ENCODE measurements at places on chromosomes 11 and 22.

- no peak for DNase-seq
Measured at GRCh38 chr11:98621767-98622166, 399.0 kb upstream of the CNTN5 start.

GRCh38 chr11:3087821-3088800 lies 30.9 kb upstream of the CARS1 start:
- no peak for DNase-seq

GRCh38 chr11:92916299-92916698 lies 53.2 kb upstream of the MTNR1B start:
- no peak for DNase-seq

DNA sequence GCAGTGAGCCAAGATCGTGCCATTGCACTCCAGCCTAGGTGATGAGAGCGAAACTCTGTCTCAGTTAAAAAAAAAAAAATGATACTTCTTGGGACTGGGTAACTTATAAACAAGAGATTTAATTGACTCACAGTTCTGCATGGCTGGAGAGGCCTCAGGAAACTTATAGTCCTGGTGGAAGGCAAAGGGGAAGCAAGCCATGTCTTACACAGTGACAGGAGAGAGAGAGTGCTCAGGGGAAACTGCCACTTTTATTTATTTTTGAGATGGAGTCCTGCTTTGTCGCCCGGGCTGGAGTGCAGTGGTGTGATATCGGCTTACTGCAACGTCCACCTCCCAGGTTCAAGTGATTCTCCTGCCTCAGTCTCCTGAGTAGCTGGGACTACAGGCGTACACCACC lies 8.2 kb downstream of the SDF2L1 start:
- no peak for DNase-seq

DNA sequence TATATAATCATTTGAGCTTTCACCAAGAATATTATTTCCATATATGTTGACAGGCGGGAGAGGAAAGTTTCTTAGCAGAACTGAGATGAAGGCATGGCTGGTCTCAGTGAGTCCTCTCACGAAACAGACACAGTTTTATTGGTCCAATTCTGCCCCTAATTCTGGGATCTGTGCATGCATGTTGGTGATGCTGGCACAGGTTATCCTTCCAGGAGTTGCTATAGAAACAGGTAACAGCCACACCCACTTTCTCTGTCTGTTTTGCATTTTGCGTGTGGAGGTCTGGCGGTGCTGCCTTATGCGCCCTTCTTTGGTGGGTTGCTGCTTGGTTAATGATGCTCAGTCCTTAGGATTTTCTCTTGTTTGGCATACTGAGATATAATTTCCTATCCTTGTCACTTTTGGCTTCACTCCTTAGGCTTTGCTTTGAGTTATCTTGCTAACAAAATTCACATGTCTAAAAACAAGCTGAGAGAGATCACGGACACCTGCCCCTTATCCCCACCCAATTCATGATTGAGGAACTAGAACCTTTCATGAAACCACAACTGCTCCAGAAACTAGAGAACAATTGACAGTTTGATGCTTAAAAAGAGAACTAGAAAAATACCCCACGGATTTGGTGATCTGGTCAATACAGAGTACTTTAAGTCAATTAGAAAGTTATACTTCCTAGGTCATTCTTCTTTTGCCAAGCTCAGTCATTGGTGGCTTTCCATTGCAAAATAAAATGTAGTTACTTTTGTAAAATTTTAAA lies 189.3 kb downstream of the FAT3 start:
- DNase-seq: no peak

DNA sequence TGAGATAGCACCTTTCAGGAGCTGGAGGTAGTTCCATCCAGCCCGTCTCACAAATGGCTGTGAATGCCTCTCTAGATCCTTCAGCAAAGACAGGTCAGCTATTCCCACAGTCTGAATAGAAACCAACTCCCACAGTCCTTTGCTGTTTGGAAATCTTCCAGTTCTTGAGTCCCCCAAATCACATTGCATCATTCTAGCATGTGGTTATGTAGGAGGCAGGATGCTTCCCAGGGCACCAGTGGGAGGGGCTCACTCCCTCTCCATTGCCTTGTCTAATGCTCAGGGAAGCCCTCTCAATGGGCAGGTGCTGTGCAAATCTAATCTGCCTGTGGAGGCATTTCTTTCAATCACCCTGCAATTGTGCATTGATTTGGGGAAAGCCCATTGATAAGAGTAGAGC lies 14.6 kb downstream of the NAV2 start:
- DNase-seq: no peak

DNA sequence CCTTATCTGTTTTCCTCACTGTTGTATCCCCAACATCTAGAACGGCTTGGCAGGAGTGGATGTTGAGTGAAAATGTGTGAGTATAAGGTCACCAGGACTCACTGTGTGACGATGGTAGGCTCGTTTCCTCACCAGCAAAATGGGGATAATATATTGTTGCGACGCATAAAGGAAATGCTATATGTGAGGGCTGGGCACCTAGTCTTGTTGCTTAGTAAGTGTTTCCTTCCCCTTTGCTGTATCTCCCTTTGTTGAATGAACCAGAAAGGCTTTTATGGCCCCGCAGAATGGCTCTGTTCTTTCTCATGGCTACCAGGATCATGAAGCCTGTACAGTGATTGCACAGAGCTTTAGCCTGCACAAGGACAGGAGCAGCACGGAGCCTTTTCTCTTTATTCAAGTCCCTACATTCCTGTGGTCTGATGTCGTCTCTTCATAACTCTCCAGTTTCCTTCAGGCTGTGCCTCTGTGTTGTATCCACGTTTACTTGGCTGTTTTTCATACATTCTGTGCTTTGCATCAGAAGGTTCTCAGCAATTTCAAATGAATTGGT lies 5.4 kb downstream of the TNRC6B start:
- DNase-seq: no peak

GRCh38 chr11:77411137-77411707 lies 62.7 kb downstream of the PAK1 start:
- peak; percentile 43 for DNase-seq

- DNase-seq: no peak
Measured at GRCh38 chr11:74948546-74948897, 369 bp downstream of the XRRA1 start.

GRCh38 chr11:111729831-111730311 lies 36.3 kb downstream of the PPP2R1B start:
- DNase-seq: no peak

DNA sequence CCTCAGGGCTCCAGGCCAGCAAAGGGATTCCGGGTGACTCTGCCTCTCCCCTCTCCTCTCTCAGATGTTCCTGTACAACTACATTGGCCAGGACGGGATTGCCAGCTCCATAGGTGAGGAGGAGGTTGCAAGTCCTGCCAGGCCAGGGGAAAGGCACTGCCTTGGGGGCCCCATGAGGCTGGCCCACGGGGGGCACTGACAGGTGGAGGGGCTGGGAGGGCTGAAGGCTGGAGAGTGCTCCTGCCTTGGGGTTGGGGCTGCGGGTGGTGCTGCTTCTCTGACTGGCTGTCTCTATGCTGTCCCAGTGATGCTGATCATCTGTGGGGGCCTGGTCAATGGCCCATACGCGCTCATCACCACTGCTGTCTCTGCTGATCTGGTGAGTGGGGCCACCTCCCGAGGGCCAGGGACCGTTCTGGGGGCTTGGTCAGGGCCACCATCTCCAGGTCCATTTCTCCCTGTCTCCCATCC lies 21.7 kb downstream of the SLC37A2 start:
- no peak for DNase-seq

GRCh38 chr11:69105461-69106030 lies 50.2 kb upstream of the SMIM38 start:
- no peak for DNase-seq

- DNase-seq: no peak
Measured at GRCh38 chr11:57842873-57843272, 81.3 kb downstream of the CTNND1 start.

GRCh38 chr11:64996710-64997380 lies at the start of gene BATF2:
BATF2 (minus strand) TSS chr11:64996971; CDS start chr11:64996914, 57 bp downstream.
- DNase-seq: peak; percentile 41

DNA sequence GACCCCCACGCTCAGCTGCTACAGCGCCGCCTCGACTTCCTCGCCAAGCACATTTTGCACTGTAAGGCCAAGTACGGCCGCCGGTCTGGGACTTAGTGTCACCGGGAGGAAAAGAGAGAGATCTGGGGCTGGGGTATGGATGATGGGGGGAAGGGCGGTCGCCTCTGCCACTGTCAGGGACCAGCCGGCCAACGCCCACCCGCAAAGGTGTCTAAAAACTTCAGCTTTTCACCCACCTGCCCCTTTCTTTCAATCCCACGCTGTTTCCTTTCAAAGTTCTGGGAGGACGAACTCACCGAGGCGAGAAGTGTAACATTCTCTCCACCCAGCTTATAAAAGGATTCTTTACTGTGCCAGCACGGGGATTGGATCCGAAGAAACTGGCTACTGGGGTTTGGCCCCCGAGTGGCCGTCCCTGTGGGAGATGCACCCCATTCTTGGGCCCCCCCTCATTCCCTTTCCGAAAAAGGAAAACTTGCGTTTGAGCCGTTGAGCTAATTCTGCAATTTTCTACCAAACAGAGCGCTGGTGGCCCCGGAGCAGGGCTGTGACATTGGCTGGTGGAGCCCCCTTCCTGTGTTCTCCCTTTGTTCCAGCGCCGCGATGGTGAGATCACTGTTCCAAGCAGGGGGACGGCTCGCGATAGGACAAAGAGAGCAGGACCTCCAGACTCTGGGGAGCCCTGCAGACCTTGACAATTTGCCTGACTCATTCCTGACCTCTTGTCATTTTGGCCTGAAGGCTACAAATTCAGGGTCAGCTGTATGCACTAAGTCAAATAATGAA lies 1.8 kb downstream of the FJX1 start:
- DNase-seq: no peak

GRCh38 chr11:93655581-93656255 lies 5.8 kb upstream of the CEP295 start:
- no peak for DNase-seq

- peak; percentile 27 for DNase-seq
Measured at GRCh38 chr11:96306933-96307775, 35.8 kb downstream of the MAML2 start.

- DNase-seq: no peak
Measured at GRCh38 chr22:47767403-47767802, 1005.0 kb downstream of the TBC1D22A start.

- DNase-seq: peak; percentile 72
Measured at GRCh38 chr11:122981388-122982264, at the start of gene BSX. BSX (minus strand) TSS chr11:122981834; CDS start chr11:122981671, 163 bp downstream.

GRCh38 chr22:28115426-28115825 lies 196.4 kb upstream of the PITPNB start:
- DNase-seq: no peak

- DNase-seq: no peak
Measured at GRCh38 chr11:3816673-3817072, 8.3 kb downstream of the PGAP2 start.

- DNase-seq: peak; percentile 16
Measured at GRCh38 chr22:23925020-23925606, 30.9 kb downstream of the MIF start.

- DNase-seq: no peak
Measured at GRCh38 chr11:67429038-67429668, 859 bp downstream of the RPS6KB2 start.

DNA sequence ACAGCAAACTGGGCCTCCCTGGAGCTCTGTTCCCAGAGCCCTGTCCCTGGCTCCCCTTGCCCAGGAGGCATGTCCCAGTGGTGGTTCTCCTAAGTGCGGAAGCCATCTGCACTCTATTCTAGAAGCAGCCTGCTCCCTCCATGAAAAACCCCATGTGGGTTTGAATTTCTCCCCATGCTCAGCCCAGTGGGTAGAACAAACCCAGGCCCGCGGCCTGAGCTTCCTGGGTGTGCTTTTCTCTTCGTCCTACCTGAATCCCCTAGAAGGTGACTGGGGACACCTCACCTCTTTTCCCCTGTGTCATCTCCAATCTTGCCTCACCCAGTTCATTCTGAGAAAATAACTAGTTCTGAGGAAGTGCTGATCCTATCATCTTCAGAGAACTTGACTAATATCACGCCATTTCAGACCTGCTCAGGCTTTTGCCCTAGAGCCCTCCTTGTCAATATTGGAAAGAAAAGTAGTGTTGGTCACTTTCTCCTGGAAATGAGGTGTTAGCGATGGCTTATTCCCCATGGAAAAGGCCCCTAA lies 15.9 kb downstream of the IL10RA start:
- DNase-seq: peak; percentile 87

DNA sequence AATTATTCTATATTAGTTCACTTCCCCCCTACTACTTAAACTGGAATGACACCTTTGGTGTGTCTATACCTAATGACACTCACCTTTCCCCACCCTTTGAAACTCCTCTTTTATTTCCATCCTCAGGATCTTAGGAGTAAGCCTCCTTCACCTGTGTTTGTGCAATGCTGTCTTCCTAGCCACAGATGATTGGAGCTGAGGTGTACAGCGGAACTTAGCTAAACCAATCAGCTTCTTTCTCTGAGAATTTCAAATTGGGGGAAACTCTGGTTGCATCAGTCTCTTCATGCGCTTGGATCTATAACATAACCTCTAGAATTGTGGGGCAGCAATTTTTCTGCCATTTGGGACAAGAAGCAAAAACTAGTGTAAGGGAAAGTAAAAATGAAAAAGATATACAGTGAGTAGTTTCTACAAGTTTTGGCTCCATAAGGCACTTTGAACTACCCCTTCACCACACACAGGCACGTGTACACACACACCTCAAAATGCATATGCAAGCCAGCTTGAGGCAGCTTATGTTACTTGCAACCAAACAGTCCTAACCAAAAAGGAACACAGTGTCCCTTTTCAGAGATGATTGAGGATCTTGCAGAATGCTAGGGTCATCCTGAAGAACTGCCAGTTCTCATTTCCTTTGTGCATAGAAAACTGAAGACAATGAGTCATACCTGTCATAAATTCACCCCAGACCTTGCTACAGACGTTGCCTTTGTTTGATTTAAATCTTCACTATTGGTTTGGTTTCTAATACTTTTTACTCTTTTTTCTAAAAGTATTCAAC lies 36.0 kb upstream of the LDLRAD3 start:
- DNase-seq: no peak

DNA sequence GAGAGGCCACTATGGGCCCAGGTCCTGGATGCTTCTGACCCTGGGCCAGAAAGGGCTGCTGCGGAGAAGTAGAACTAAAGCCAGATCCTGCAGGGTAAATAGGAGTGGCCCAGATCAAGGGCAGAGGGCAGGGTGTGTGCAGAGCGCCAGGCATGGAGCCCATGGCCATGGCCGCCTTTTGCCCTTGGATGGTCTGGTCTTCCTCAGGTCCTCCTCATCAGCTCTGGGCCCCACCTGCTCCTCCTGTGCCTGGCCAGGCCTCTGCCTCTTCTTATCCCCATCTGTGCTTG lies 277.6 kb downstream of the BRD1 start:
- no peak for DNase-seq

DNA sequence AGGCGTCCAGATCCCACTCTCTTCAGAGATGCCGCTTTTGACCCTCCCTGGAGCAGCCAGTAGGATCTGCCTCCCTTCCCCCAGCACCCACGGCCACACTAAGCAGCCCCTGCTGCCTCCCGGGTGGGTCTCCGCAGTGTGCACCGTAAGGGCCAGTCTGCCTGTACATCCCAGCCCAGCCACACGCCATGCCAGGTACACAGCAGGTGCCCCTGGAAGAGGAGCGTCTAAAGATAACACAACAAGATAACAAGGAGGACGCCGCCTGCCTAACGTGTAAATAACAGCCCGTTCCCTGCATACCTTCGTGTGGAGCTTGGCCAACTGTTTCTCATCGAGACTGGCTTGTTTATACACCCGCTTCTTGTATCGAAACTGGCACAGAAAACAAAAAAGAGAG lies 139.4 kb downstream of the SHANK2 start:
- no peak for DNase-seq

Data from activated CD8-positive, alpha-beta T cell treated with anti-CD3 and anti-CD28 coated beads, Interleukin-2, amount 10 ng/mL, durations not matched to agents 7 days and 5 days (primary cell).